ELR (cell line): ENCODE measurements at places on chromosomes 5 and 9.
A peak's percentile ranks its signal among the peaks of the same experiment; 100 is the strongest.

DNA sequence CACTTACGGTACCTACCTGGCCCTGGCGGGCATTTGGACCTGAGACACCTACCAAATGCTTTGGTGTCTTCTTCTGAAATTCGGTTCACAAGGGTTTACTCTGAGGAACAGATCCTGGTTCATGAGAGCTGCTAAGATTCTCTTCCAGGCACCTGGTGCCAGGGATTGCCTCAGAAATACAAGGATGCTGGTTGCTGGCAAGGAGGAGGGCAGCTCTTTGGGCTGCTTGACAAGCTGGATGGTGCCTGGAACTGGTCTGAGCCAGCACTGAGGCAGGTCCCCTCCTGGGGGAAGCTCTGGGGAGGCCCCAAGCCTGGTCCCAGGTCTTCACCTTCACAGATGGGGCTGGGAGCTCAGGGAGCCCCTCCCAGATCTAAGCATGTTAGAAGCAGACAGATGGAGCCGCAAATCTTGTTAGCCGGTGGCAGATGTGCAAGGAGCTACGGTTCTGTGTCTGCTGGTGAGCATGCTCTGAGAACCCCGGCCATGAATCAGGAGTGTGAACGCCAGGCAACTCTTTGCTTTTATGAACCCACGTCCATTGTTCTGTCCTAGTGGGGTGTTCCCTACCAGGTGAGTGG is 16.3 kb downstream of the FABP6 start:
- no peak for DNase-seq

DNA sequence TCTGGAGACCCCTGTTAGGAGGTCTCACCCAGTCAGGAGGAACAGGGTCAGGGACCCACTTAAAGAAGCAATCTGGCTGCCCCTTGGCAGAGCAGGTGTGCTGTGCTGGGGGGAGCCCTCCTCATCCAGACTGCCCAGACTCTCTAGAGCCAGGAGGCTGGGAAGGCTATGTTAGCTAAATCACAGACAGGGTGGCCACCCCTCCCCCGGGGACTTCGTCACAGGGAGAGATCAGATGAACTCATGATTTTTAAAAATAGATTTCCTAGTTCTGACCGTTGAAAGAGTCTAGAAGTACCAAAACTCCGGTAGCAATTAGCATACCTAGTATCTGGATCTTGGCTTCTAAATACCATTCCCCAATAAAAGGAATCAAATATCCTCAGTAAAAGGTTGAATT is 35.0 kb upstream of the FOXB2 start:
- no peak for DNase-seq

DNA sequence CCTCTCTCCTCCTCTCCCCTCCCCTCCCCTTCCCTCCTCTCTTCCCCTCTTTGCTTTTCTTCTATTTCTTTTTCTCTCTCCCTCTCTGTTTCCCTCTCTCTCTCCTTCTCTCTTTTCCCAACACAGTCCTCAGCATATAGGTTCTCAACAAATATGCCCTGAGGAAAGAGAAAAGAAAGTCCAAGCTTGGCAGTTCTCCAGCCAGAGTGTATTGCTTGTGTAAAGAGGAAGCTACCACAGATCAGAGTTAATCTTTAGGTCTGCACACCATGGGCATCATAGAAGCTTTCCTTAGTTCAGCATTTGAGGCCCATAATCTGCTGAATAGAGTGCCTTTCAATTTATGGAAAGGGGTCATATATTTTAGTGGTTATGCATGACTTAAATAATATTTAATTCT is 382.8 kb upstream of the WWC1 start:
- DNase-seq = no peak

DNA sequence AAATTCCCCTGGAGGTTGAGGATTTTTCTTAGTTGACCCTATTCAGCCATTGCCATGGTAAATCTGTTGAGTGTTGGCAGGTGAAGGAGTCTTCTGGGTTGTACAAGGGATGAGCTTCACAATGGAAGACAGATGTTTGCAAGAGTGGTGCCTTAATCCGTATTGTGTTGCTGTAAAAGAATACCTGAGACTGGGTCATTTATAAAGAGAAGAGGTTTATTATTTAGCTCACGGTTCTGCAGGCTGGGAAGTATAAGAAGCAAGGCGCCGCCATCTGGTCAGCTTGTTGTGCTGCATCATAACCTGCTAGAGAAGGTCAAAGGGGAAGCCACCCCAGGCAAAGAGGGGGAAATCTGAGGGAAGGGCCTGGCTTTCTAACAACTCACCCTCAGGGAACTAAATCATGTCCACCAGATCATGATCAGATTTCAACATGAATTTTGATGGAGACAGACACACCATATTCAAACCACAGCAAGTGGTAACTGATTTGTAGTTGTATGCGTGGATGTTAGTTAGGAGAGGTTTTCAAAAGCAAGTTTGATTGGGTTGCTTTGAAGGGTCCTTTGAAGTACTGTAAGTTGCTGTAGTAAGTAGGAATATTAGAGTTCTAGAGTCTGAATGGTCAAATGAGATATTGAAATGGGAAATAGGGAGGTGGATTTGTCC is 2.5 kb downstream of the TNPO1 start:
- DNase-seq = peak; percentile 82

GRCh38 chr5:55410845-55411244 is 103.1 kb downstream of the MTREX start:
- no peak for DNase-seq

GRCh38 chr9:13758936-13759335 is 479.4 kb upstream of the MPDZ start:
- DNase-seq = no peak

DNA sequence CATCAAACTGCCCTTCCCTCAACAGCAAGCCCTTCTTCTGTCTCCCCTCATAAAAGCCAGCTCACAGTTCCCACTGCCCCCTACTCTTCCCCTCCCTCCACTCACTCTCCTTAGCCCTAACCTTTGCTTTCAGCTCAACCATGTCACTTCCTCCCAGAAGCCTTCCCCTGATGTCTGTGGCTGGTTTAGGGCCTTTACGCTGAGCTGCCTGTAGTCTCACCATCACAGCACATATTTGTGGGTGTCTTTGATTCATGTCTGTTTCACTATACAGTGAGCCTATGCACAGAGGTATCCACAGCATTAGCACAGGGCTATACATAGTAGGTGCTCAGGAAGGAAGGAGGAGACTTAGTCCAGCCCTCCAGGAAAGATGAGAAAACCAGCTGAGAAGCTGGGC is 34.7 kb downstream of the C9orf50 start:
- DNase-seq = no peak

DNA sequence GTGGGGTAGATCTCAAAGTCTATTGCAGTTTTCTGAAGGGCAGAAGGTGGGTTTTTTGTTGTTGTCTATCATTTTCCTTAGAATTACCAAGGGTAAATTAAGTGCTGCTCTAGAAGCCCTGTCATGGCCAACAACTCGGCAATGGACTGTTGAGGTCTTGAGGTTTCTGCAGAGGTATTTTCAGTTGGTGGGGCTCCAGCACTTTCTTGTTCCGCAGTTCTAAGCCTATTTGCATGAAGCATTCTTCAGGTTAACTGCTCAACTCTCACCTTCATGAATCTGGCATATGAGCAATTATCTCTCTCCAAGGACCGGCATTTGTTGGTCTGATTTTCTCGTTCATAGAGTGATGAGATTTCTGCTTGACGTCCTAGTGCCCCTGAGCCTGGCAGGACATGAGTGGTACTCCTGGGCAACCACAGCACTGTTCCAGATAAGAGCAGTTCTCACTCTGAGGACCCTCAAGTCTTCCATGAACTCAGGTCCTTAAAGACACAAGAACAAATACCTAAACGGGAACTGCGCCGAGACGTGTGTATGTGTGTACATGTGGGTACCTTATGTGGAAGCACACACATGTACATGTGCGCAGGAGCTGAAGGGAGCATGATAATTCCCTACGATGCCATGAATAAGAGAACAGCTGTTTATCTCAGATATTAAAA is 544.5 kb downstream of the CSNK1G3 start:
- DNase-seq = no peak

- DNase-seq = peak; percentile 33
These were observed 40.9 kb upstream of the IDNK start for GRCh38 chr9:83582029-83582428.

- no peak for DNase-seq
These were observed 167.5 kb upstream of the CLINT1 start for GRCh38 chr5:158026304-158027031.

DNA sequence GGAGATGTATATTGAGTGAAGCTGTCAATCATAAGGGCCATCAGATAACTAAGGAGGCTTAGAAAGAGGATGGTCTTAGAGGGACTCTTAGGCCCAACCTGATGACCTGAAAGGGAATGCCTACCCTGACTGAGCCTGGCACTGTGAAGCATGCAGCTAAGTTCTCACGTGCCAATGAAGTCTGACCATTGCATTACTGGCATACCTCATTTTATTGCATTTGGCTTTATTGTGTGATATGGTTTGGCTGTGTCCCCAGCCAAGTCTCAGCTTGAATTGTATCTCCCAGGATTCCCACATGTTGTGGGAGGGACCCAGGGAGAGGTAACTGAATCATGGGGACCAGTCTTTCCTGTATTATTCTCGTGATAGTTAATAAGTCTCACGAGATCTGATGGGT is 421.6 kb upstream of the SGCD start:
- no peak for DNase-seq

GRCh38 chr5:36202521-36202961 is 39.2 kb downstream of the NADK2 start:
- DNase-seq = peak; percentile 44

DNA sequence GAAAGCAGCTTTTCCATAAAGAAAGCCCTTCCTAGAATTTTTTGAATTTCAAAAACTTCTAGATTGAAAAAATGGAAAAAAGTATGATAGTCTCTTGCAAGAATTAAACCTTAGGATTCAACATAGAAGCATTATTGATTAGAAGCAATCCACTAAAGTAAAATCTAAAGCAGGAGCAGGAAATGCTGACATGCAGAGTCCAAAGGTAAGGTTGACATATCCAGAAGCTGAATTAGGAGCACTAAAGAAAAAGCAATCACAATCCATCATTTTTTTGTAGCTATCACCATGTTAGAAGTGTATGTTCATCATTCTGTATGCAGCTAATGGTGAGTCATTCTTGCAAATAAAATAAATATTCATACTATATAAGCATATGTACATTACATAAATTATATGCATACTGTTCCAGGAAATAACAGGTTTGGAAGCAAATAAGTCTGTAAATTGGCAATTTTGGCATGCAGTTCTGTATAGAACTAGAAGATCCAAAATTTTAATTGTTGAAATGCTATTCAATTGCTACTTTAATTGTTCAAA is 39.4 kb upstream of the RNF180 start:
- DNase-seq = no peak

- peak; percentile 65 for DNase-seq
These were observed 21.3 kb upstream of the SLC12A2 start for GRCh38 chr5:128062172-128062746.

- peak; percentile 3 for DNase-seq
These were observed 1247.0 kb upstream of the ACO1 start for GRCh38 chr9:31137176-31138160.

DNA sequence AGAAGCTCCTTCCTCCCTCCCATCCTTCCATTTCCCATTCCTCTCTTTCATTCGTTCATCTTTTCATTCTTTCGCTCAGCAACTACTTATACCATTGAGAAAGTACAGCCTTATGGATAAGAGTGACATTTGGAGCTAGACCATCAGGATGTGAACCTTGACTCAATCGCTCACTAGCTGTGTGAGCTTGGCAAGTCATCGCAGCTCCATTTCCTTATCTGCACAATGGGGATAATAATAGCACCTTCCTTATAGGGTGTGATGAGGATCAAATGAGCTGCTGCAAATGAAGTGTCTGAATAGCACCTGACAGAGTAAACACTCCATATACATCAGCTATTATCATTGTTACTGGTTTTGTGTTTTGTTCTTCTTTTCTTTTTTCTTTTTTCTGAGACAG is 28.1 kb upstream of the SYNPO start:
- no peak for DNase-seq

GRCh38 chr5:169176709-169177694 is 123.9 kb downstream of the SLIT3 start:
- no peak for DNase-seq

GRCh38 chr5:153672347-153673090 is 182.0 kb downstream of the GRIA1 start:
- peak; percentile 18 for DNase-seq
